ENCODE measurements at places on chromosomes 3 and 15. TPM values are rescaled to one million over a fixed set of nuclear protein-coding genes. Genes with fewer than 3 reads are reported as not detected.

DNA sequence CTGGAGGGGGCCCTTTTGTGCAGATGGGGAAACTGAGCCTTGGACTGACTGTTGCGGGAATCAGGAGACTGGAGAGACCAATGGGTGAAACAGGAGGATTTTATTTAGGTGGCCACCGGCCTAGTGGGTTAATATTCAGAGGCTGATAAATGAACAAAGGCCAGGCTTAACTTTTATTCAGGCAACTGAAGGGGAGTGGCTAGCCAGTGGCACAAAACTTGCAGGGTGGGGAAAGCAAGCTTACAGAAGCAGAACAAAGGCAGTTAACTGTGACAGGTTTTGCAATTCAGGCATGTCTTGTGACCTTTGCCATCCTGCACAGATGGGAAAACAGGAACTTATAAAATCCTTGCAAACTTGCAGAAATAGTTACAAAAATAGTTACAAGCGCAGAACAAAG, 24.9 kb upstream of the ACAD9 start:
- no peak for DNase-seq

DNA sequence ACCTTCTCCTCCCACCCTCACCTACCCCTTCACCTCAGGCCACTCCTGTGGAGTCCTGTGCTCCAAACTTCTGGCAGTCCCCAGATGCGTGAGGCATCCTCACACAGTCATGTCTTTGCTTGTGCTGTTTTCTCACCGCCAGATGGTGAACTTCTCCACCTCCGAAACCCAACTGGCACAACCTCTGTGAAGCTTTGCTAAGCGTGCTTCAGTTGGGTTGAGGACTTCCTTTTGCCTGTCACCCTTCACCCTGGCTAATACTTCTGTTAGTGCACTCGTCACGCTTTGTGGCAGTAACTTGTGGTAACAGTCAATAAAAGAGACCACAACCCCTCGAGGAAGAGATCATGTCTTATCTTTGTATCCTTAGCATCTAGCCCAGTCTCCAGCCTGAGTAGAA, 42.0 kb upstream of the SKOR1 start:
- DNase-seq: no peak

- peak; percentile 38 for DNase-seq
These were observed 95.8 kb upstream of the CTDSPL start for GRCh38 chr3:37765591-37766488.

- DNase-seq: no peak
These were observed 84.3 kb upstream of the TNFSF10 start for GRCh38 chr3:172607305-172608121.

- no peak for DNase-seq
These were observed 55.5 kb upstream of the SLCO2A1 start for GRCh38 chr3:134085034-134085775.

GRCh38 chr3:21620511-21621155, 130.4 kb downstream of the ZNF385D start:
- DNase-seq: no peak

DNA sequence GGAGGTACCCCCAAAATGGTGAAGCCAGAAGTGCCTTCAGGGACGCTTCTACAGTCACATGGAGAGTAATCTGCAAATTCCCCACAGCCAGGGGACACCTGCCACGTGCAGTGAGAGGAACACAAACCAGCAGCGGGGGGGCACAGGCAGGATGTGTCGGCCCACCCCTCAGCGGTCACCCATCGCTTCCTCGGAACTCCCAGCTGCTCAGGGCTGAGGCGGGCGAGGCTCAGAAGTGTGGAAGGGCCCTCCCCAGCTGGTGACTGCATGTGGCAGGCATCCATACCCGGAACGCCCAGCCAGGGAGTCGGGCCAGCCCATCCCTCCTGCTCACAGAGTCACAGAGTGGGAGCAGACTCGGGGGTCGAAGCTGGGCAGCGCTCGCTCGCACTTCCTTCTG, 63.7 kb downstream of the SLC12A8 start:
- peak; percentile 67 for DNase-seq

- DNase-seq: no peak
These were observed 10.6 kb downstream of the THUMPD3 start for GRCh38 chr3:9373465-9373864.

DNA sequence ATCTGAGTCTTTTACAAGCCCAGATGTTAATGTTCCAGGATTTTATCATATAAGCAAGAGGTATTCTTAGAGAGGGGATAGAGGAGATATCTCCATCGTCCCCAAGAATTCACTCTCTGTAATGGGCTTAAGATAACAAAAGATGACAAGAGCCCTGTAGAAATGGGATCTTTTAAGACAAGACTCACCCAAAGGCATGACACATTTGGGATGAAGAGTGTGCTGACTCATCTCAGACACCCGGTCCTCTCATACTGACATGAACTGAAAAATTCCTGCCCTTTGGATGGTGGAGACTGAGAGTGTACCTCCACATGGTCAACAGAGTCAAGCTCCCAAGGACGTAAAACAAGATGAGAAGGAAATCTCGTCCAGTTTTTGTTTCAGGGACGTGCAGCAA, 11.0 kb downstream of the LEKR1 start:
- DNase-seq: no peak

DNA sequence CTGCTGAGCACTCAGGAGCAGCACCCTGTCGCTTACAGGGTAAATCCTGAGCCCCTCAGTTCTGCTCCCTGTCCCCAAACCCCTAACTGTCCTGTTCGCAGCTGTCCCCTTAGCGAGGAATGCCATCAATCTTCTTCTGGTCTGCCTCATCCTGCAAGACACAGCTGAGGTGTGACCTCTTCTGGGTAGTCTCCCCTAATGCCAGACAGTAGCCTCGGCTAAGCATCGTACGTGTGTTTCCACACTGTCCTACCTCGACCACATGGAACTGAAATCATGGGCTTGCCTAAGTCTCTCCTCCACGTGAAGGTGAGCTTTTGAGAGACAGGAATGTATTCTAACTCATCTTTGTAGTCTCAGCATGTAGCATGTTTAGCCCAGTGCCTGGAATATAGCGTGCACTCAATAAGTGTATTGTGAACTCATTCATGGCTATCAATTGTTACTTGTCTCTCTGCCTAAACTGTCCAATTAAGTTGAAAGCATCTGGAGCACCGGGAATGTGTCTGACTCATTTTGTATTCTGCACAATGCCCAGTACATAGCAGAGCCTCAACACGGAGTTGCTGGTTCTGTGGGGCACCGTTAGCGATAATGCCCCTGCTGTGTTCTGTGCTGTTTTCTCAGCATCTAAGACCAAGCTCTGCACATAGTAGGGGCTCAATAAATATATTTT, 90.2 kb downstream of the HES1 start:
- DNase-seq: no peak

SCAANT1 gene
- total RNA-seq: not detected

TMEM212 gene
- total RNA-seq: not detected

LIPC gene
- 1.5 TPM for total RNA-seq

HES1 gene
- total RNA-seq: 13.4 TPM
